Activated CD4-positive, CD25-positive, alpha-beta regulatory T cell treated with anti-CD3 and anti-CD28 coated beads, Interleukin-2, amount 50 U/mL, for 24 hours (primary cell): ENCODE measurements at places on chromosomes 6 and 20.

DNA sequence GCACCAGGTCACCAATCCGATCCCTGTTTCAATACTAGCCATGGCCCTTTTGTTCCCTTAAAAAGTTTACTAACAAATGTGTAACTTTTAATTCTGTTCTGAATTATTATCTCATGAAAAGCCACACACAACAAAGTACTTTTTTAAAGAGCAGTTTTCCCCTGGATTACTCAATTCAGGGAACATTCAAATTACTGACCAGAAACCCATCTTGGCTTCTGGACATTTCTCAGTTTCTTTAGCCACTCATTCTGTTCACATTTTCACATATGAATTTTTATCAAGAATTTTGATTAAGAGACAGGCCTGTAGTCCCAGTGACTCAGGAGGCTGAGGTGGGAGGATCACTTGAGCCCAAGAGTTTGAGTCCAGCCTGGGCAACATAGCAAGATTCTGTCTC, 47.4 kb downstream of the INSM1 start:
- ATAC-seq = no peak

DNA sequence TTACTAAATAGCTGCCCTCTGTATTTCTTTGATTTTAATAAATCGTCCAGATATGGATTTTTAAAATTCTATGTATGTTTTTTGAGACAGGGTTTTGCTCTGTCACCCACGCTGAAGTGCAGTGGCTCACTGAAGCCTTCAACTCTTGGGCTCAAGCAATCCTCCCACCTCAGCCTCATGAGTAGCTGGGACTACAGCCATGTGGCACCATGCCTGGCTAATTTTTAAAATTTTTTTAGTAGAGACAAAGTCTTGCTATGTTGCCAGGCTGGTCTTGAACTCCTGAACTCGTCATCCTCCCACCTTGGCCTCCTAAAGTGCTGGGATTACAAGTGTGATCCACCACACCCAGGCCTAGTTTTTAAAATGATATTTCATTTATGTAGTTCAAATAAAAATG, 47.4 kb upstream of the DDR1 start:
- ATAC-seq = no peak

DNA sequence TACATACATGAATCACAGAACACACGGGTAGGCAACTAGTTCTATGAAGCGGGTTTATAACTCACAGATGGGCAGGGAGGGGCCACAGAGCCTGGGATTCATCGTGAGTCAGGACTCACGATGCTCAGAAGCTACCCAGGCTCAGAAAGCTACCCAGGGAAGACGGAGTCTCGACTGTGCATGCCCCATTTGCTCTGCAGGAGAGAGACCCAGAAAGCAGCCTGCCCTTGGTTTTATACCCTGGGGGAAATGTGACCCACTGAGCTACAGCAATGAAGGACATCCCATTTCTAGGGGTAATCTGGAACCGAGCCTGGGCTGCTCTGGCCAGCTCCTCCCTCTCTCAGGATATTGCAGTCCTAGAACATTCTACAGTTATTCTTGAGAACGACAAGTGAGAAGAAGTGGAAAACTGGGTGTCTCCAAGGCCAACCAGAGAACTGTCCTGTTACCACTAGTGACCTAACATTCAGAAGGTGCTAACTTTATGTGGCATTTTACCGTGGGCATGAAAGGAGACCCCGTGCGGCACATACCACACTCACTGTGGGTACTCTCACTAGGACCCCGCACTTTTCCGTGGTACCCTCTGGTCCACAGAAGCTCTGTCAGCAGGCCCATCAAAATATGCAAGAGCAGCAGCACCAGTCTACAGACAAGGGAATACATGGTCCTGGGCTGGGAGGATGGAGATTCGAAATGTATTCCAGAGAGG, 201.9 kb upstream of the PMEPA1 start:
- ATAC-seq = no peak

DNA sequence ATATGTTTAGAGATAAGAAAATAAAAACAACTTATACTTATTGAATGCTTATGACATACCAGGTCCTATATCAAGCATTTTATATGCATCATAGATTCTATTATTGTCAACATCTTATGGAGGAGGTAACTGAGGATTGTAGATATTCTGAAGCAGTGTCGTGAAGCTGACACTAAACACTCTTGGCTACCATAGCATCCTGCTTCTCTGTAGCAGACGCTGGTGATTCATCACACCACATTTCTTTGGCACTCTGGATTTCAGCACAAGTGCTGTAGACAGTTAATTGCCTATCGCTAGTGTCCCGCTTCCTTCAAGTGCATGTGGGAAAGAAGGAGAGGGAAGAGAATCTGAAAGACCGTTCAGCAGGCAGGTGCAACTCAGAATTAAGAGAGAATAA, 317.1 kb downstream of the PLCB1 start:
- ATAC-seq = no peak

DNA sequence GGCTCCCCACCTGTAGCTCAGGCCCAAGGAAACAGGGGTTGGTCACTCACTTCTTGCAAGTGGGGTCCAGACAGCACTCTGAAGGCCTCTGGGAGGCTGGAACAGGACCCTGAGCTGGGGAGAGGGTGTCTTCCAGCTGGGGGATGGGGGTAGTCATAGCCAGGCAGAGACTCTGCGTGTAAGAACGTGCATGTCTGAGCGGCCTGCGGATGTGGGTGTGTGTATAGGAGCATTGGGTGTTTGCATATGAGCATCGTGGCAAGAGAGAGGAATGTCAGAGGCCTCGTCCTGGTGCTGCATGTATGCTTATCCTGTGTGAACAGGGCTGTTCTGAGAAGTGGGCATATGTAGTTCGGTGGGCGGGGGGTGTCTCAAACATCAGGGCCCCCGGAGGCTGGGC, 12.1 kb downstream of the BPIFB3 start:
- no peak for ATAC-seq

- ATAC-seq = no peak
Measured at GRCh38 chr6:107730683-107731314, 93.3 kb downstream of the SCML4 start.

DNA sequence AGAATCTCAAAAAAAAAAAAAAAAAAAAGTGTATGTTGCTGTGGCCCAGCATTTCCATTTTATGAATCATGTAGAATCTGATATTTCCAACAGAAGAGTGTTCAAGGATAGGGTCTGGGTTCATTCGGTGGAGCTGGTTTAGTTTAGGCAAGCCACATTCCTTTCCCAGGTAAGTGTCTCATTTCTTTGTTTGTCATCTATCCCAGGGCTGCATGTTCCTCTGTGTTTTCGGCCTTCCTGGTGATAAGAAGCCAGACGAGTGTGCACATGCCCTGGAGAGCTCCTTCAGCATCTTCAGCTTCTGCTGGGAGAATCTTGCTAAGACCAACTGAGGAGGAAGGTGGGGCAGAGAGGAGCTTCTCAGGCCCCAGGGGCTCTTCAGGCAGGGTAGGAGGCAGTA, 38.2 kb downstream of the NFYA start:
- no peak for ATAC-seq

GRCh38 chr20:49567421-49568277, at the start of gene PTGIS:
Gene PTGIS, minus strand, starts transcription at chr20:49568137. Its CDS starts 21 bp downstream, at chr20:49568116.
- ATAC-seq = no peak

DNA sequence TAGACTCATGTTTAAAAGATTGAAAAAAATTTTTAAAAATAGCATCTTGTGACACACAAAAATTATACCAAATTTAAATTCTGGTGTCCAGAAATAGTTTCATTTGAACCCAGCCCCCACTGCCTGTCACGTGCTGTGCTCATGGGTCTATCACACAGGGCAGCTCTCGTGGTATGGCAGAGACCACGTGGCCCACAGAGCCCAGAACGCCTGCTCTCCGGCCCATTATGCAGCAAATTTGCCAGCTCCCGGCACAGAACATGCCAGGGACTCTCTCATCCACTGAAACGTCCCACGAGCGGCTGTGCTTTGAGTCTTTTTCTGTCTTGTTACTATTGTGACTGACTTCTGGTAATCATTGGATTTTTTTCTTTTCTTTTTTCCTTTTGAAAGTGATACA, 224.3 kb downstream of the TTLL2 start:
- ATAC-seq = no peak

DNA sequence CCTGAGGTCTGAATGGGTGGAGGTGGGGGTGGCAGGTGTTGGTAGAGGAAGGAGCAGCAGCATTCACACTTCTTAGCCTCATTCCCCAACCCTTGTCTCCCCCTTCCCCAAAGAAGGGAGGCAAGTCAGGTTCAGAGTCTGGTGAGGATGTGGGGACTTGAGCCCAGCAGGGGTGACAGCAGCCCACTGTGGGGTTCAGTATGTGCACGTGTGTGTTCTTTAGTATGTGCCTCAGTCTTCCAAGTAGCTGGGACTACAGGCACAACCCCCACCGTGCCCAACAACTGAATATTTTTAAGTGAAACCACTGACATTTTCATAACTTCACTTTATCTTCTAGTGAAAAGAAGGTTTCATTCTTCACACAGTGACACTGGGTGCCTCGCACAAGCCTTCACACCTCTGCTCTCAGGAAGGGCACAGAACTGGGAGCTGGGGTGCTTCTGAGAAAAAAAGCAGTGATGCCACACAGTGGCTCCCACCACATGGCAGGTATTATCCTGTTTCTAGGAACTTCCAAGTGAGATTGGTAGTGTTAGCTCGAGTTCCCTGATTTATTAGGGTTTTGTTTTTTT, 33.4 kb upstream of the PRELID3B start:
- no peak for ATAC-seq

DNA sequence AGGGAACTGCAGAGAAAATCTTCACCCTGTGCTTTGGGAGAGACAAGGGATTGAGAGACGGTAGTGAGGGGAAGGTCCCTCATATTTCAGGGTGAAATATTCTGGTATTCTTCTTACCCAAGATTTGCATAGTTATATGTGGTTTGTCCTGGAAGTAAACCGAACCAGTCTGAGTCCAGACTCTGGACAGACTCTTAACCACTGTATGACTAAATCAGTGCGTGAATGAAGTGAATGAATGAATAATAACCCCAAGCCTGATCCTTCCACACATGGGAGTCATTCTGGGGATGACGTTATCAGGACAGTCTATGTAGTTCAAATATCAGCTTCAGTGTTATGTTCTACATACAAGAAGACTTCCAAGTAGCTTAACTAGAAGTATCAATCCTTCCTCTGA, 690.7 kb downstream of the KIF16B start:
- no peak for ATAC-seq

GRCh38 chr20:24507182-24507853, 37.9 kb downstream of the SYNDIG1 start:
- no peak for ATAC-seq

DNA sequence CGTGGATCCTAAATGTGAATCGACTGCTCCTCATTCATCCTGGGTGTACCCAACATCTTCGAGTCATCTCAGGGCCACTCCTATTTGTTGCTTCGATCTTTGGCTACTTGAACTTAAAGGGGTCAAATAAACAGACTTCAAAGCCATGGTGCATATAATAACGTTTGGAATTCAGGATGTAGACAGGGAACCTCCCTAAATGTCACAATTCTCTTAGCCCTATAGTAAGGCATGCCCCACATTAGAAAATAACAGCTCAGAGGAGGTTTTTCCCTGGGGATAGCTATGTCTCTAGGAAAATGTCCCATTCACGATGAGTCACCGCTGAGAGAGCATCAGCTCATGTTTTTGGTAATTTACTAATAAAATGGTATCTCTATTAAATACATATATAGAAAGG, 54.8 kb upstream of the BMP6 start:
- ATAC-seq = no peak

DNA sequence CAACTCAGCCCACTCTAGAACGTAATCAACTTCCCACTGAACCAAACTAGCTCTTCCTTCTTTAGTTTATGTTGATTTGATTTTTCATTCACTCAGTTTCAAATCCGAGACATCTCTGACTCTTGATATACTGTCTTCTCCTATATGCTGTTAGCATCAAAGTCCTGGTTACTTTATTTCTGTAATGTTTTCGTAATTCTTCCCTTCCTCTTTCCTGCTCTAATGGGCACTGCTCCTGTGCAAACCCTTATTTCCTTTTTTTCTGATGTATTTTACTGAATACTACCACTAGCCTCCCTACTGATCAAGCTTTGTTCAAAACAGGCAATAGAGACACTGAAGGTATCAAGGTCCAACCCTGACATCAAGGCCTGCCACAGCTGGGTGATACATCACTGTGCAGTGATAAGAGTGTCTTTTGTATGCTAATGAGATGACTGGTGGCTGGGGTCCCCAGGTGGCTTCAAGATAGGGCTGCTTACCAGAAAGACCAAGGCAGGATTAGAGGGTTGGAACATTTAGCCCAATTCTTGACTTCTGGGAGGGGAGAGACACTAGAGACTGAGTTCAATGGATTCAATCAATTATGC, 95.2 kb downstream of the KIF13A start:
- no peak for ATAC-seq

DNA sequence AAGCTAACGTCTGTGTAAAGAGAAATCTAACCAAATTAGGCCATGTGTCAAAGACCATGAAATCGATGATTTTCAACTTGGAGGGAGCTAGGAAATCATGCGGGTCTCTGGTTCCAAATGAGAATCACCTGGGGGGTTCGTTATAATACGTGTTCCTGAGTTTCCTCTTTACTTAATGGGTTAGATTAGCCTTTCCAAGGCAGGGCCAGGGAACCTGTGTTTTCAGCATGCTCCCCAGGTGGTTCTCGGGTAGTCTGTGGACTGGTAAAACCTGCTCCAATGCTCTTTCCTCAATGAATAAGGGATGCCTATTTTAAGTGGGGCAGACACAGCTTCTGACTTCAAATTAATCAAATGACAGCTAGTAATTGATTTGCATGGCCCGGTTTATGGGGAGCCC, 965 bp upstream of the HLA-DOA start:
- ATAC-seq = no peak
